Kidney glomerular epithelial cell (primary cell): ENCODE measurements at places on chromosomes 13 and 19.

- DNase-seq: no peak
Observed at GRCh38 chr13:99256283-99256682, 1.9 kb downstream of the GPR18 start.

- no peak for DNase-seq
Observed at GRCh38 chr19:38830039-38830733, 1.4 kb downstream of the ECH1 start.

GRCh38 chr19:7504684-7505083 lies 11.2 kb upstream of the ZNF358 start:
- DNase-seq: no peak

GRCh38 chr19:58262922-58263296 lies 15.8 kb upstream of the ZNF8 start:
- DNase-seq: no peak

DNA sequence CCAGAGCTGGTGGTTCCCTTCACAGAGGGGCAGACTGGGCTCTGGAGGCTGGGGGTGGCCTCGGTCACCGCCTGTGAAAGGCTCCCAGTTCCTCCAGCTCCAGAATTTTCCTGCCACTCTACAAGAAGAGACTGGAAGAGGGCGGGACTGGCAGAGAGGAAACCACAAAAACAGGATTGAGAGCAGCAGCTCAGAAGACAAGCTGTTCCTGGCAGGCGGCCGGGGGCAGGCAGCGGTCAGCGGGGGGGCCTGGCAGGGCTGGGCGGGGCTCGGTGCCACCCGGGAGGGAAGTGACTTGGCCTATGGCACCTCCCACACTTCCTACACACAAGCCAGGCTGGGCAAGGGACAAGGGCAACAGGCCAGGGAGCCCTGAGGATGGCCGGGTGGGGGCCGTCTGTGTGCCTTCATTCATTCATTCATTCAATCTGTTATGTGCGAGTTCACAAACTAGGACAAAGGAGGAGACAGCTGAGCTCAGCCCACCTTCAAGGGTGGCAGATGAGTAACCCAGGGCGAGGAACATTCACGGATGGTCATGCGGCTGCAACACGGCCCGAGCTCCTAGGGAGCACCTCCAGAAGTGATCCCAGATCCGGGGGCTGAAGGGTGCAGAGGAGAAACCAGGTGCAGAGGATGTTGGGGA lies 16.9 kb upstream of the BTBD2 start:
- peak; percentile 90 for DNase-seq

GRCh38 chr13:75587679-75588078 lies 38.1 kb downstream of the UCHL3 start:
- DNase-seq: no peak

DNA sequence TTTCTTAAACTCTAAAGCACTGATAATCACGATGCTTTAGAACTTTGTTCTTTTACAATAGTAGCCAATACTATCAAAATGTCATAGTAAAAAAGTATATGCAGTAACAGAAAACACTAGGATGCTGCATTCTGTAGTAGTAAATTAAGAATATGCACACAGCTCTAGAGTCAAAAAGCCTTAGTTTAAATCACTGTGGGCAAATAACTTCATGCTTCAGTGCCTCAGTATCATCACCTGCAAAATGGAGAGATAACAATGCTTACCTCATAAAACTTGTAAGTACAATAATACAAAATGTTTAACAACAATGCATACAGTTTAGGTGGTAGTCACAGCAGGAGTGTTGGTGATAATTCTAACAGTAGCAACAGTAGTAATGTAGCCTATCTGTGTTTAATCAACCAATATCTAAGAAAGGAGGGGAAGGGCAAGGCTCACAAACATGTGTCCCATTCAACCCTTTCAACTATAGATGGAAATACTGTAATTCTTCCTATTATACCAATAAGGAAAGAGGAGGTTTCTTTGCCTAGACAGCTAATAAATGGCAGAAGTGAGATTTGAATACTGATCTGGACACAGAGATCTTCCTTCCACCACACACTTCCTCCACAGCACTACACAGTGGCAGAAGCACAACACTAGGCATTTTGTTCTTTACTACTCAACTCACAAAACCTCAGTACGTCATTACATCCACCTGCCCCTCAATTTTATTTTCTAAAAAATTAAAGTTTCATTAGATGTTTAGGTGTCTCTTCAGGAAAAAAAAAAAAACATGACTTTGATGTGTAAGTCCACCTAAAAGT lies 4.6 kb downstream of the RBM26 start:
- no peak for DNase-seq

DNA sequence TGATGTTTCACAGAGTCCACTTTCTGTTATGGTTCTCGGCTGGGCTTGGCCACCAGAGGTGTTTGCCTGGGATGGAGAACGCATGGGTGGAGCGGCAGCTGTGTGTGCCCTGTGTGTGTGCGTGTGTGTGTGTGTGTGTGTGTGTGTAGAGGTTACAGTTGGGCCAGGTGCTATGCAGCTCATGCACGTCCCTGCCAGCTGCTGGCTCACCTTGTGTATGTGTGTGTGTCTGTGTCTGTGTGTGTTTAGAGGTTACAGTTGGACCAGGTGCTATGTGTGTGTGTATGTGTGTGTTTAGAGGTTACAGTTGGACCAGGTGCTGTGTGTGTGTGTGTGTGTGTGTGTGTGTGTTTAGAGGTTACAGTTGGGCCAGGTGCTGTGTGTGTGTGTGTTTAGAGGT lies 33.0 kb upstream of the PEG3 start:
- no peak for DNase-seq
